Stimulated activated CD8-positive, alpha-beta memory T cell treated with anti-CD3 and anti-CD28 coated beads, Interleukin-12 subunit alpha, Interleukin-12 subunit beta, amount 100 ng/mL, for 1 hour (primary cell): ENCODE measurements at places on chromosomes 7 and 10.

DNA sequence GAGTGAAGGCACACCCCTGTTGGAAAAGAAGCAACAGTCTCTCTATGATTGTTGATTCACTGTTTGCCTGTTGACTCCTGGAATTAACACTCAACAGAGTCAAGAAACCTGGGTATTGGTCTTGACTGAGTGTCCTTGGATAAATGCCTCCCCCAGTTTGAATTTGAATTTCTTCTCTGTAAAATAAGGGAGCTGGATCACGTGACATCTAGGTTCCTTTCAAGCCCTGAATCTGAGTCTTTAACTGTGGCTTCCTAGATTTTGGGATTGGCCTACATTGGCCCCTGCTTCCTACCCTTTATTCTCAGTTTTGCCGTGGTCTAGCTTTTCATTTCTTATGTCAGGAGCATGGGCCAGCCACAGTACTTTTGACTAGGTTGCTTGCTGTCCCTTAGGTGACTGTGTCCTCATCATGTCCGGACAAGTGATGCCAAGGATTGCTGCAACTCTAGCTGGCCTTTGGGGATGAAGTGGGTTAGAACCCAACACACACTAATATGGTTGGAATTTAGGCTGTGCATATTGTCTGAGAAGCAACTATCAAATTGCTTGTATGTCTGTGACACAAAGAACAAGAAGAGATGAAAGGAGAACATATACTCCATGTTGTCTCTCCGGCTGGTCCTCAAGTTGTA is 35.4 kb downstream of the CALD1 start:
- DNase-seq = no peak

- no peak for DNase-seq
Observed at GRCh38 chr10:86437447-86437846, 70.9 kb upstream of the GRID1 start.

GRCh38 chr7:138645284-138645683 is 55.9 kb downstream of the SVOPL start:
- DNase-seq = no peak

GRCh38 chr10:119314061-119314460 is 106.7 kb downstream of the GRK5 start:
- no peak for DNase-seq

DNA sequence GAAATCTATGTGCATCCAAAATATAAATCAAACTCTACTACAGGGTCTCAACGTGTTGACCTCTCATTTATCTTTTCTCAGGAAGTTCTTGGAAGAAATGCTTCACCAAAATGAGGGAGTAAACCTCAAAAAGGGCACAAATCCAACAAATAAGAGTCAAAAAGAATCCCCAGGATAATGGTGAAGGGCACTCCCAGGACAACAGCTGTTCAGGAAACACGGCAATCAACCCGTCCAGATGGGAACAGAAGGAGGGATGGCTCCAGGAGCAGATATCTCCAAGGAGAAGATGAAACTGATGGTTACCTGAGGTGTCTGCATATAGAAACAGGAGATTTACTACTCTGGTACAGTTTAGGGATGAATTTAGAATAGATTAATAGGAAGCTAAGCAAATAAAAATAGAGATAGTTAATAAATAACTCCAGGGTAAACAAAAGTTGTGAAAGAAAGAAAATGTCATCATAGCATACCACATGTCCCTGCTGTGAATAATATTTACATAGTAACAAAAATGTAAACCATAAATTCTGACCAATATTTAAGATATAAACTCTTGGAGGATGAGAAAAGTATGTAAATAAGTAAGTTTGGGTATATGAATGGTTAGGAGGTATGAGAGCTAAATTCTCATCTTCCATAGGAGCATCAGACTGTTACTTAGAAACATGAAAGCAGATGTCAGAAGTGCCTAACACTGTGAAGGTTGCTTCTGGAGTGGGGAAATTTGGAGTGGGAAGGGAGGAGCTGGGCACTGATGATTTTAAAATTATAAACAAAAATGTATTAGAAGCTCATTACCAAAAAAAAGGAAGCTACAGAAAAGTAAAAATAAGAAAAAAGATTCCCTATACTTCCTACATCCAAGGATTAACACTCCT is 237.5 kb upstream of the HPS1 start:
- DNase-seq = no peak

DNA sequence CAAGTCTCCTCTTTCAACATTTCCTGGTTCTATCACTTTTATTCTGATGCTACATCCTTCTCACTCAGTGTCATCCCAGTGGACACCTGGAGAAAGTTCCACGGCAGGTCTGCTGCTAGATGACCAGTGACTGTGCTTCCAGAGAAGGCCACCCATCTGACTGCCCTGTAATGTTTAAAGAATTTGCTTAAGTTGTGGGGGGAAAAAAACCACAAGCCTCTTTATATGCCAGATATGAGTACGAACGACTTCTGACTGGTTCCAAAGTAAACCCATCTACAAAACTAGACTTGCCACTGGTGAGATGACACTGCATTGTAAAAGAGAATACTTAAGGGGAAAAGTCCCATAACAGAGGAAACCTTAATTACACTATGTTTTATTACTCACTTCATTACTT is 69.6 kb upstream of the VWC2 start:
- no peak for DNase-seq
